ENCODE measurements at places on chromosomes 16 and 17.

DNA sequence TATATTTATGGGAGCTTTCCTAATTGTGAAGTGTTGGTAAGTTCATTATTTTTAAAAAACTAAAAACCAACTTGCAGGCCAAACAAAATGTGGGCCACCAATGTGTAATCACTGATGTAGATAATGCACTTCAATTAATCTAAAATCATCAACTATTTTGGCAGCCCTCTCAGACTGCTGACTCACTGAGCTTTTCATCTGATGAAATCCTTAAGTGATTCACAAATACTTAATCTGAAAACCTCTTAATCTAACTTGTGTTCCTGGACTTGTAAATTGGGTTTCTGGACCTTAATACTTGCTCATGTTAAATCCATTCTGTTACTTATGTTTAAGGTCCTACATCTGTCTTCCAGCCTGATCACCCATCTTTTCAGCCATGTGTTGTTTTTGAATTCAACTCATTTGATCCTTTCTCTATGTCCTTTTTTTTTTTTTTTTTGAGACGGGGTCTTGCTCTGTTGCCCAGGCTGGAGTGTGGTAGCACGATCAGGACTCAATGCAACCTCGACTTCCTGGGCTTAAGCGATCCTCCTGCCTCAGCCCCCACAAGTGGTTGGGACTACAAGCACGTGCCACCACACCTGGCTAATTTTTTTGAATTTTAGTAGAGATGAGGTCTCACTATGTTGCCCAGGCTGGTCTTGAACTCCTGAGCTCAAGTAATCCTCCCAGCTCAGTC lies 39.0 kb downstream of the PRKCB start:
- DNase-seq, result no peak

- DNase-seq, result no peak
Measured at GRCh38 chr17:27888945-27889344, 4.2 kb downstream of the LYRM9 start.

DNA sequence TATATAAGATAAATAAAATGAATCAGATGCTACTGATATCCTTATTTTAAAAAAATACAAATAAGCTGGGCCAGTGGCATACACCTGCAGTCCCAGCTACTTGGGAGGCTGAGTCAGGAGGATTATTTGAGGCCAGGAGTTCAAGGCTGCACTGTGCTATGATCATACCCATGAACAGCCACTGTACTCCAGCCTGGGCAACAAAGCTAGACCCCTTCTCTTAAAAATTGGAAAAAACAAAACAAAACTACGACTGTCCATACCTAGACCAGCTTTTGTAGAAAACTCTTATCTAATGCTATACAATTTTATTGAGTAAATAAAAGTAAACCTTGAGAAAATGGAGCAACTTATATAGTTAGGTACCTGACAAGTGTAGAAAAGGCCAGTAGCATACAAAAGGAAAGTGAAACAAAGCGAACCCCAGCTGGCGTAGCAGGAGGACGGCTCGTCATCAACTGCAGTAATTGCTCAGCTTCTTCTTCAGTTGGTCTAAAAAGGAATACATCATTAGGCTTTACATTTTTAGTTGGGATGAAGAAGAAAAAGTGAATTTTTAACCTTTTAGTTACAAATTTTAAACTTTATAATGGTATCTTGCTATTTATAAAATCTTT lies 23.6 kb downstream of the INTS2 start:
- no peak for DNase-seq

DNA sequence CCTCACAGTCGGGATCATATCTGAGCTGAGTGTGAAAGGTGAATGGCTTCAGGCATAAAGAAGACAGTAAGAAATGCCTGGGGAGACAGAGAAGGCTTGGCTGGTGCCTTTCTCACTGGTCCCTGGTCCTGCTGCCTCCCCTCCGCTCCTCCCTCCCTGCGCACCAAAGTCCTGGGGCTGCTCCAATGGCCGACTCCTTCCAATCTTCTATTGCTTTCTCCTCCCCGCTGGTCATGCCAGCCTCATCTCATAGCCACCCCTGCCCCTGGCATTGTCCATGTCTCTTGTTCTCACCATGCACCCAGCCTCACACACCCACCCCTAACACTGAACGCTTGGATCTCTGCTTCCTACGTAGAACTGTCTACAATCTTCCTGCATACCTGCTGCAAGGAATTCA lies 18.0 kb downstream of the TLE7 start:
- no peak for DNase-seq

GRCh38 chr16:48369765-48370164 lies 15.4 kb downstream of the SIAH1 start:
- DNase-seq, result no peak

GRCh38 chr16:85360323-85361277 lies 248.3 kb upstream of the CIBAR2 start:
- no peak for DNase-seq

DNA sequence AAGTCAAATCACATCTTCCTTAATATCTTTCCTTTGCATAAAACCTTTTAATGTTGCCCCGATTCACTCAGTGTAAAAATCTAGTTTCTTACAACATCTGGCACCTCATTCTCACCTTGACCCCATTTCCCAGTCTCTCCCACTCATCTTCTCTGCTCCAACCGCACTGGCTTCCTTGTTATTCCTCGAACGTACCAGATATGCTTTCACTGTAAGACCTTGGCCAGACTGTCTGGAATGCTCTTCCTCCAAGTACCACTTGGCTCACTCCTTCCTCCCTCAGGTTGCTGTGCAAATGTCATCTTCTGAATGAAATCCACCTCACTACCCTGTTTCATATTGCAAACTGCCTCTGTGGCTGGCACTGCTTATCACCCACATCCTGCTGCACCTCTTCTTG lies 433.6 kb downstream of the HAPSTR1 start:
- DNase-seq, result no peak

- DNase-seq, result peak; percentile 49
Measured at GRCh38 chr16:53503991-53504663, 1.1 kb upstream of the AKTIP start.

DNA sequence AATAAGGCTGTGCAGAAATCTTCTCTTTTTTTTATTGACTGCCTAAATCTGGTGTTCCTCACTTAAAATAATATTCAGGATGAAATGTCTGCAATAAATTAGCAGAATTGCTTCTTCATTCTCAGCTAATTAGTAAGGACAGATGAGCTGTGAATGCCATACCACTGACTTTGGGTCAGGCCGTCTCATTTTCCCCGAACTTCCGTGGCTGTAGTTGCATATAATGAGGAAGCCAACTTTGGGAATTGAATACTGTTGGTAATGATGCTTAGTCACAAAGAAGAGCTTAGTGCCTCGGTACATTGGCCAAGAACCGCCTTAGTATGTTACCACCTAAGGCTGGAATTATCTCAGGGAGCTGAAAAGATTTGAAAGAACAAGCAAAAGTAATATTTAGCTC lies 47.6 kb downstream of the NUP93 start:
- DNase-seq, result no peak

DNA sequence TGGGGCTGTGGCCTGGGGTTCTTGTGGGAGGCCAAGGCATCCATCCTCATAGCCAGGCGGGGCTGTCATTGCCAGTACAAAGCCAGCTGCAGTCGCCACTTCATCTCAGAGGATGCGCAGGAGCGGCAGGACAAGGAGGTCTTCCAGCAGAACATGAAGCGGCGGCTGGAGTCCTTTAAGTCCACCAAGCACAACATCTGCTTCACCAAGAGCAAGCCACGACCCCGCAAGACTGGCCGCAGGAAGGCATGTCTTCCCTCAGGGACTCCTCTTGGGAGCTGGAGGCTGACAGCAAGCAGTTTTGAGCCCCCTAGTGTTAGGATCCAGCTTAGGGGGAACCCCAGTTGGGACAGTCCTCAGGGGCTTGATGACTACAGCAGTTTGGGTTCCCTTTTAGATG lies 15.1 kb upstream of the PLEKHG4 start:
- no peak for DNase-seq

All from left renal cortex interstitium (tissue), 4 donors.